ENCODE measurements at places on chromosomes 5 and 9.
A peak's percentile ranks its signal among the peaks of the same experiment; 100 is the strongest.

DNA sequence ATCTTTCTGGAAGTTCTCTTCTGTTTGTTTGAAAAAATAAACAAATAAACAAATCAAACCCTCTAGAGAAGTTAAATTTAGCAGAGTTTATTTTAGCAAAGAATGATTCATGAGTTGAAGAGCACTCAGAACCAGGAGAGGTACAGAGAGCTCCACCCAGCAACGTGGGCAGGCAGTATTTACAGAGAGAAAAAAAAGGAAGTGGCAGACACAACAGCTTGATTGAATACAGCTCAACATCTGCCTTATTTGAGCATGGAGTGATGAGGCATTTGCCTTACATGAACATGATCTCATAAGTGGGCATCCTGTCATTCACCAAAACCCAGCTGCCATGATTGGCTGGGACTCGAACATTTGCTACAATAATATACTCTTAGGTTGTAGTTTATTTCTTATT lies 381.6 kb upstream of the ADAMTS16 start:
- no peak for DNase-seq

DNA sequence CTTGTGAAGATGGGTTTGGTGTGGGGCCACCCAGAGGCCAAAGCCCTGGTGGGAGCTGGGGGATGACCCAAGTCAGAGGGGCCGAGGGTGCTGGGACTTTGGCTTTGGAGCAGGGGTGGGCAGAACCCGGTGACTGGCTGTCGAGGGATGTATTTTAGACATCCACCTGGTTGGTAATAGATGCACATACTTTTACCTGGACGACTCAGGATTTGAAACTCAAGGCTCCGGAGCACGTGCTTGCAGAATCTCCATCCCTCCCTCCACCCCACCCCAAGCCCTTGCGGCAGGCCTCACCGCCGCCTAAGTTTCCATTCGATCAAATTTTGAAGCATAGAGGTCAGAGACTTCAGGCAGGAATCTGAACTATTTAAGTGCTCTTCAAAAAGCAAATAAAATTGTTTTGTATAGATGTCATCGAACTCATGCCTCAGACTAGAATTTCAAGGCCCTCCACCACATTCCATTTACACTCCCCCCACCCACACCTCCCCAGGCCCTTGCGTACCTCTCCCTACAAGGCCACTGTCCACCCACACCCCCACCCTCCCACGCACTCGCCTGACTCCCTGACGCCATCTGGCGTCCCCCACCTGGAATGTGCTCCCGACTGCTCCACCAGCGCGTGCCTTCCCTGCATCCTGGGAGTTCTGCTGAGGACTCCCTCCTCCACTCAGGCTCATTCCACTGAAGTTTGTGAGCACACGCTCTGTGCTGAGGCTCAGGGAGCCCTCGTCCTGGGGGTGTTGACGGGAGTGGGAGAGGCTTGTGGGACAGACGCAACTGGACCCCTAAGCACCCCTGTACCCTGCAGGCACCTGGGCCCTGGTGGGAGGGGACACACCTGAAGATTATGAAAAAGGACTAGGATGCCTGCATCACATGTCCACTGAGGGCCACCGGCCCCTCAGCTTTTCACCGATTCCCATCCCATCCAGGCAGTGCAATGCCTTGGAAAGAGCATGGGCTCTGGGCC lies 56.4 kb upstream of the RPL26L1 start:
- peak; percentile 85 for DNase-seq

- no peak for DNase-seq
These were observed 57.4 kb downstream of the AOPEP start for GRCh38 chr9:94783928-94784327.

- DNase-seq, result no peak
These were observed 67.9 kb upstream of the SARDH start for GRCh38 chr9:133805876-133806622.

DNA sequence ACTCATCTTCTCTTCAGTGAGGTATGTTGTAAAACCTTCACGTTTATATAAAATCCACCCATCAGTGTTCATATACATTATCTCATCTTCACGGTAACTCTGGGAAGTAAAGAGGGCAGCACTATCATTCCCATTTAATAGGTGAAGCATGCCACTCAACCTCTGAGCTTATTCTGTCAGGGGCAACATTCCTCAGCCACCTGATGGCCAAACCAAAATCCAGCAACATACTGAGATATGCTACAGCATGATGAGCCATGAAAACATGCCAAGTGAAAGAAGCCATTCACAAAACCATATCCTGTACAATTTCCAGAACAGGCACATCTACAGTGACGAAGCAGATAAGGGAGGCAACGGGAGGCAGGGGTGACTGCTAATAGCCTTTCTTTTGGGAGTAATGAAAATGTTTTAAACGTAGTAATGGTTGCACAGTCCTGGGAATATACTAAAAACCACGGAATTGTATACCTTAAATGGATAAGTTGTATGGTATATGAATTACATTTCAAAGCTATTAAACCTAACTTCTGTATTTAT lies 167.4 kb downstream of the TSSK1B start:
- no peak for DNase-seq

DNA sequence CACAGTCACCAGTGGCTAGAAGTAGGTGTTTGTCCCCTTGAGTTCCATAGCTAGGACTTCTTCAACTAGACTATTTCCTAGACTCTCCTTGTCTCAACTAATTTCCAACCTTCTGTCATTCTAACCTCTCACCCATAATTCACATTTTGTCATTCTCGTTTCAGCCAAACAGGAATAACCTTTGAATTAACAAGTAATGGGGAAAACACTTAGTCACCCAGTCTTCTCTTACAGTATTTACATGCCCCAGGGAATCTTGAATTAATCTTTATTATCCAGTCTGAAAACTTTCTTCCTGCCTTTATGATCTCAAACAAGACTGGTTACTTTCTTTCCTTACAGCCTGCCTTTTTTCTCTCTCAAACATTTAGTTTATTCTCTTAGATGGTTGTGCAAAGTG lies 63.3 kb upstream of the RUSC2 start:
- DNase-seq, result peak; percentile 10

GRCh38 chr5:157545610-157546310 lies 29.8 kb downstream of the ADAM19 start:
- DNase-seq, result no peak

- DNase-seq, result peak; percentile 70
These were observed 8.1 kb downstream of the SPDL1 start for GRCh38 chr5:169591636-169592035.

- DNase-seq, result no peak
These were observed 39.0 kb upstream of the TTC1 start for GRCh38 chr5:159969966-159970365.

DNA sequence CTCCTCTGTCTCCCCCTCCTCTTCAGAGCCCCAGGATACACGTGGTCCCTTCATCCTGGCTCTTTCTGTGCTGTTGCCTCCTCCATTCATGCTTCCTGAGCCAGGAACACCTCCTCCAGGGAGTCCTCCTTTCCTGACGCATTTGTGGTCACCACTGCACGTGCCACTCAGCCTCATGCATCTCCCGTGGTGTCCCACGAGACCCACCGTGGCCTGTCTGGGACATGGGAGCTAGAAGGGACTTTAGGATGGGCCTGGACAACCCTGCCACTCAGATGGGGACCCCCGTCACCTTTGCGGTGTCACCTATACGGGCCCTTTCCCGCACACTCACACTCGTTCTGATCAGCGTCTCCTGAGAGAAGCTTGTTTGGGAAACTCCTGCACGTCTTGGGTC lies 6.7 kb downstream of the GLIPR2 start:
- DNase-seq, result no peak

GRCh38 chr9:123169926-123170325 lies 98.5 kb downstream of the STRBP start:
- DNase-seq, result no peak

- DNase-seq, result peak; percentile 76
These were observed 321.4 kb upstream of the ACTBL2 start for GRCh38 chr5:57804007-57804444.

DNA sequence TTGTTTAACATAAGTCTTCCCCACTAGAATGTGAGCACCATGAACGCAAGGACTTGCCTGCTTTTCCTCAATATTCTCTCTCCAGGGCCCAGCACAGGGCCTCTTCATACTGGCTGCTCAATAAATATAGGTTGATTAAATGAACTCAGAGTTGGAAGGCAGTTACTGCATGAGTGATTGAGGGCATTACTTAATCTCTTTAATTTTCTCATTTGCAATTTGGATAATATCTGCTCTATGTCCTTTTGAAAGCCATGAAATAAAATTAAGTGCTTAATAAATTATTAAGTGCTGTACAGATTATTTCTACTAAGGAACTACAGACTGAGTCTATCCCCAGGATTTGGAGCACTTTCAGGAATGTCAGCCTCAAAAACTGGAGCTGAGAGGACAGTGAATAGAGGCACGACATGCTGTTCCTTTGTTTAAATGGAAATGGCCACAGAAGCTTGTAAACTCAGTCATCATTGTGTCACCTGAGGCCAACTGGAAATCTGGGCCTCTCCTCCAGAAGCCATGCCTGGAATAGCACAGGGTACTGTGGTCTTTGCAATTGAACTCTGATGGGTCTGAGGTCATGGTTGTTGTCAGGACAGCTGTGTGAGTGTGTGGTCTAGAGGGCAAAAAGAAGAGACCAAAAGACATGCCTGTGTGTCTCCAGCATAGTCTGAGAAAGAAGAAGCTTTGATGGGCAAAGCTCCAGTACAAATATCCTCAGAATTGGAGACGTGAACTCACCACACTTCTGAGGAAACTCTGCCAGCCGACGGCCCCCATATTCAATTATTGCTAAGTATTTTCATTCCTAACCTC lies 86.1 kb downstream of the SH3TC2 start:
- DNase-seq, result peak; percentile 66

DNA sequence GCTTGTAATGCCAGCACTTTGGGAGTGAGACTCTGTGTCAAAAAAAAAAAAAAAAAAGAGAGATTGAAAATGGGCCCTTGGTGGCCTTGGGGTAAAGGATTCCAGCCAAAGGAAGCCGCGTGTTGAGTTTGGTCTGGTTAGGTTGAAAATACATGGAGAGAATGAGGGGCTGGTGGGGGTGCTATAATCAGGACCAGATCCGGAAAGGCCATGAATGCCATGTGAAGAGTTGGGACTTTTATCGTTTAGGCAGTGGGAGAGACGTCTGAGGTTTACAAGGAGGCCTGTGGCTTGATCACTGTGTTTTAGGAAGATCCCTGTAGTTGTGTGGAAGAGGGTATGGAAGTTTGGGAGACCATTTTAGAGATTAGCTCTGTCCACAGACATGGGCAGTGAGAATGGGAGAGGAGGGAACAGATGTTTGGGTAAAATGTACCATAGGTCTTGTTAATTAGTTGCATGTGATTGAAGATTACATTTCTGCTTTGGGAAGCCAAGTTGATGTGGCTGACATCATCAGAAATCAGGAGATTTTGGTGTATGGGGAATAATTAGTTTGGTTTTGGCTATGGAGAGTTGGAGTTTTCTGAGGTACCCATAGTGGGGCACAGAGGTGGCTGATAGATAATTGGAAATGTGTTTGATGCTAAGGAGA lies 3.5 kb downstream of the MSANTD3 start:
- peak; percentile 73 for DNase-seq

GRCh38 chr9:70441622-70442021 lies 27.2 kb upstream of the KLF9 start:
- no peak for DNase-seq

GRCh38 chr9:90060256-90060655 lies 455.4 kb downstream of the GADD45G start:
- no peak for DNase-seq

DNA sequence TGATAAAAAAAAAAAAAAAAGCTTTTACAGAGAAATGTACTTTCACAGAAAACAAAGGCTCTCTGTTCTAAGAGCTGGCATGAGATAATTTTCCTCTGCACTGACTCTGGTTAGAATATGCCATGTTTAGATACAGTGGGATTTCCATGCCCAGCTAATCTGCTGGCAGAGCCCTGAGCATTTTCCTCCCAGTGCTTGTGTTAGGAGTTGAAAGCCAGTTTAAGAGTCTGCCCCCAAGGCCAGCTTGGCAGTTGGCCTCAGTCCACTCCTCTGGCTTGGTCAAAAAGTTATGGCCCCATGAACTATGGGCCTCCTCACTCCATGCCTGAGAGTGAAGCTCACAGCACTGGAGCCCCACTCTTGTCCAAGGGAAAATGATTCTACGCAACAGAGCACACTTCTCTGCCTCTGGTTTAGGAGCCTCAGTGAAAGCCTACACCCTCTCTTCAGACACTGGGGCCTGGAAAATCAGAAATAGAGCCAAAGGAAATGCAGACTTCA lies 21.9 kb downstream of the MOCS2 start:
- no peak for DNase-seq

GRCh38 chr5:59569608-59570334 lies 323.8 kb downstream of the PDE4D start:
- no peak for DNase-seq

DNA sequence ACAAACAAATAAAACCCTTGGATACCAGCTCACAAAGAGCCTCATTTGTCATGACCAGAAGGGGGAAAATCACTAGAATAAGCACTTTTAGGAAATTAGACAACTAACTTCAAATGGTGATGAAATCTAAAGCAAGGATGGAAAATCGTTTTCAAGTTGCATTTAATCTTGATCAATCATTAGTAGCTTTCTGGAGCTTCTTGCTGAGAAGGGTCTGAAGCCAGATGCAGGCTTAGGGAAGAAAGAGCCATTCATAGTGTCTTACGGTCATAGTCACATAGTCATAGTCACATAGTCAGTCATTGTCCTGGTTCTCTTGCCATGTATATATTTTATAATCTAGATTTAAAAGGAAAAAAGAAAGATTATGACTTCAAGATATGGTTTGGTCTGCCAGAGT lies 610.5 kb downstream of the ACTL7B start:
- no peak for DNase-seq

DNA sequence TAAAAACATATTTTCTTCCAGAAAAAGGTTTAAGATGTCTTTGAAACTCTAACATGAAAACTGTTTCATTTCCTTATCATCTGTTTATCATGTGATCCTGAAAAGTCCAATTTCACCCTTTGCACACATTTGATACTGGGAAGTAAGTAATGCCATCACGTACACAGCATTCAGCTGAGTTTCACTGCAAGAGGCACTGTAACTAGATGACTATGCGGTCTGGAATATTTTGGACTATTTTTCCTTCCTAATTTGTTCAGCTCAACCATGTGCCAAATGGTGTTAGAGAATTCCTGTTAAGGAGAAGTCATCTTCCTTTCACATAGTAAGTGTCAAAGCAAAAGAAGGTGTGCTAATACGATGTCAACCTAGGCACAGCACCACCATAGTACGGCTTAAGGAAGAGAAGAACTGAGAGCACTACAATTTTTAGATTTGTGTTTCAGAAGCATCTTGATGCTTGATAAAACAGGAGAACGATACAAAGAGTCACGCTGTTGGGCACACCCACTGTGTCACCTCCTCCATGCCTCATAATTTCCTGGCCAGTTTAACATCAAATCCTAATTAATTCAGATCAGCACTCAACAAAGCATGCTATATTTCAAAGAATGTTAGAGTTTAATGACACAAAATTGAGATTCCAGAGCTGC lies 77.5 kb downstream of the GNAQ start:
- DNase-seq, result peak; percentile 64

DNA sequence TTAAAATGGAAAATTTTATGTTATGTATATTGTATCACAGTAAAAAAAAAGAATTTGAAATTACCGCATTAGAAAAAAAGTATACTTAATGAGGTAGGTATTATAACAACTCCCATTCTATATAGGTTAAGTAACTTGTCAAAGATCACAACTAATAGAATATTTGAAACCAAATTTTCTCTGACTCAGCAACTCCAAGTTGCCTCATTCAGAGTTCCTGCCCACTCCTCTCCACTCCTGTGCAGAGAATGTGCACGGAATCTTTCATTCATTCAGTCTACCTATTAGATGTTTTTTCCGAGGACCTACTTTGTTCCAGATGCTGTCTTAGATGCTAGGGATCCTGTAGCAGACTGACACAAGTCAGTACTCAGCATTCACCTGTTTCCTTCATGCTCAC lies 15.4 kb downstream of the SH3TC2 start:
- DNase-seq, result no peak

GRCh38 chr9:134459164-134459563 lies 132.9 kb downstream of the RXRA start:
- no peak for DNase-seq

Measured in foreskin fibroblast (primary cell).